Smooth muscle cell of trachea (primary cell): ENCODE measurements at places on chromosomes 7 and 10. TPM values are rescaled to one million over a fixed set of nuclear protein-coding genes. Genes with fewer than 3 reads are reported as not detected.

Gene SLC16A9
- 0.33 and 1.9 TPM in 2 replicates for total RNA-seq

Gene NEBL
- 0.15 and 0.17 TPM in 2 replicates for total RNA-seq

Gene LRIT1
- total RNA-seq: not detected in 2 replicates

Gene PAX4
- not detected in 2 replicates for total RNA-seq

Gene ENKUR
- total RNA-seq: under 0.01 TPM in 1 of 2 replicates, not detected in the other

Gene CUBN
- 3.3 and 3.6 TPM in 2 replicates for total RNA-seq

Gene CYP3A4
- not detected in 2 replicates for total RNA-seq

Gene RAMP3
- total RNA-seq: 0.58 and 1.8 TPM in 2 replicates

Gene PTTG1IP2
- not detected in 2 replicates for total RNA-seq

Gene FOXI2
- not detected in 2 replicates for total RNA-seq

Gene GIMAP4
- 2.0 TPM in 1 of 2 replicates, not detected in the other for total RNA-seq

Gene PRTFDC1
- 31.8 and 71.3 TPM in 2 replicates for total RNA-seq

Gene CAMK2B
- 0.15 and 0.33 TPM in 2 replicates for total RNA-seq

Gene CDHR1
- not detected in 2 replicates for total RNA-seq

Gene GPR15LG
- total RNA-seq: not detected in 2 replicates

Gene SEC24C
- 58.3 and 79.6 TPM in 2 replicates for total RNA-seq

Gene STRIP2
- total RNA-seq: 5.1 and 8.3 TPM in 2 replicates

Gene ALOX5
- total RNA-seq: not detected in 2 replicates

Gene FGFR2
- total RNA-seq: 0.15 and 0.17 TPM in 2 replicates

Gene ADAMTS14
- total RNA-seq: 14.8 and 29.4 TPM in 2 replicates
